ENCODE measurements at places on chromosomes 16 and 17.

DNA sequence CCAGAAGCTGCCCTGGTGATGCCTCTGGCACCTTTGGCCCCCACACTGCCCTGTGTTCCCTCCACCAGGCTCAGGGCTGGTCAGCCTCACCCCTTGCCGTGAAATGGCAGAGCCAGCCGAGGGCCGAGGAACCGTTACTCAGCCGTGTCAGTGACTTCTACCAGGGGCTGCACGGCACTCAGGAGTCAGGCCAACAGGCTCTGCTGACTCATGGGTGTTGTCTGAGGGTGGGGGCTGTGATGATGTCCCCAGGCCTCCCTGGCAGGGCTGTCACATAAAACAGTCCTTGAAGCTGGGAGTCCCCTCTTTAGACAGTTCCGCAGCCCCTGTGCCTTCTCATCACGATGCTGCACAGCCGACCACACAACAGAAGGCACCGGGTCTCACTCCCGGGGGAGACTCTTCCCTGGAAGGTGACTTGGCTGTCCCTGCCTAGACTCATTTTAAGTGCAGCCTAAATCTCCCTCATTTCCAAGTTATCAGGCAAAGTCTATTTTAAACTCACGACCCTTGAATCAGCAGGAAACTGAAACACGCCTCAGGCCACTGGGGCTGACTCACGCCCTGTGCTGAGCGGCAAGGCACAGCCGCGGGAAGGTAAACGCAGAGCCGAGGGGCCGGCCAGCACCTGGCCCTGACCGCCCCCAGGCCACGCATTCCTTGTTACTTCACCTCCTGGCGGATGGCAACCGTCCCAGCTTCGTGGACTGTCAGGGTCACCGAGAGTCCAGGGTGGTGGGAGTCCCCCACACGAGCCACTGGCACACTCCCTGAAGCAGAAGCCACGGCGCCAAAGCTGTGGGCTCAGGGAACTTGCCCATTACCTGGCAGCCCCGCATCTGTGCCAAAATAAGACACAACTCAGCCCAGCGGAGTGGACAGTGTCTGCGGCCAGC is 102.6 kb downstream of the ZNF778 start:
- DNase-seq: no peak

DNA sequence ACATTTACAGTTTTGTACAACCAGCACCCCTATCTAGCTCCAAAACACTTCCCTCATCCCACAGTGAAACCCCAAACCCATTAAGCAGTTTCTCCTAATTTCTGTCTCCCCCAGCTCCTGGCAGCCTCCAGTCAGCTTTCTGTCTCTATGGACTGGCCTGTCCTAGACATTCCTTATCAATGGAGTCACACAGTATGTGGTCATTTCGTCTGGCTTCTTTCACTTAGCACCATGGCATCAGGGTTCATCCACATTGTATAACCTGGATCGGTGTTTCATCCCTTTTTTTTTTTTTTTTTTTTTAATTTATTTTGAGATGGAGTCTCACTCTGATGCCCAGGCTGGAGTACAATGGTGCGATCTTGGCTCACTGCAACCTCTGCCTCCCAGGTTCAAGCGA is 68.5 kb downstream of the ZDHHC7 start:
- DNase-seq: no peak

- no peak for DNase-seq
Measured at GRCh38 chr17:35683591-35683990, 47.8 kb upstream of the RASL10B start.

GRCh38 chr16:19232988-19233387 is 52.5 kb upstream of the CLEC19A start:
- no peak for DNase-seq

GRCh38 chr16:67304020-67304419 is 22.5 kb downstream of the KCTD19 start:
- DNase-seq: no peak

GRCh38 chr16:81136390-81137335 is 40.5 kb upstream of the GCSH start:
- peak; percentile 9 for DNase-seq

DNA sequence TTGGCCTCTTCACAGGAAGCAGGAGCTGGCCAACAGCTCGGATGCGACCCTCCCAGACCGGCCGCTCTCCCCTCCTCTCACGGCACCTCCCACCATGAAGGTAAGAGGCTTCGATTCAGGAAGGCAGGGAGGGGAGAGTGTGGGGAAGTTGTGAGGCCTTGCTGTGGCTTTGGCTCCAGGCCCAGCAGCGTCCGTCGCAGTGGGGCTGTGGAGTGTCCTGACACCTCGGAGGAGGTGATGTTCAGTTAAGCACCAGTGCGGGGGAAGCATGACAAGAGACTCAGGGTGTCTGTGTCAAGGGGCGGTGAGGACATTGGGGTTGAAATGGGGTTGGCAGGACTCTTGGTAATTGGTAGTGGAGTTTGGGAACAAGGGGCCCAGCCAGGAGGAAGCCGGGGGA is 109.0 kb downstream of the RAP1GAP2 start:
- no peak for DNase-seq

- no peak for DNase-seq
Measured at GRCh38 chr16:74092336-74092735, 204.3 kb upstream of the PSMD7 start.

GRCh38 chr16:57694725-57695679 is at the start of gene DRC7:
Gene DRC7 (plus strand): TSS chr16:57694806. CDS start chr16:57697950, 3,144 bp downstream.
- DNase-seq: no peak

GRCh38 chr17:82799591-82799990 is 40.2 kb downstream of the ZNF750 start:
- DNase-seq: no peak

DNA sequence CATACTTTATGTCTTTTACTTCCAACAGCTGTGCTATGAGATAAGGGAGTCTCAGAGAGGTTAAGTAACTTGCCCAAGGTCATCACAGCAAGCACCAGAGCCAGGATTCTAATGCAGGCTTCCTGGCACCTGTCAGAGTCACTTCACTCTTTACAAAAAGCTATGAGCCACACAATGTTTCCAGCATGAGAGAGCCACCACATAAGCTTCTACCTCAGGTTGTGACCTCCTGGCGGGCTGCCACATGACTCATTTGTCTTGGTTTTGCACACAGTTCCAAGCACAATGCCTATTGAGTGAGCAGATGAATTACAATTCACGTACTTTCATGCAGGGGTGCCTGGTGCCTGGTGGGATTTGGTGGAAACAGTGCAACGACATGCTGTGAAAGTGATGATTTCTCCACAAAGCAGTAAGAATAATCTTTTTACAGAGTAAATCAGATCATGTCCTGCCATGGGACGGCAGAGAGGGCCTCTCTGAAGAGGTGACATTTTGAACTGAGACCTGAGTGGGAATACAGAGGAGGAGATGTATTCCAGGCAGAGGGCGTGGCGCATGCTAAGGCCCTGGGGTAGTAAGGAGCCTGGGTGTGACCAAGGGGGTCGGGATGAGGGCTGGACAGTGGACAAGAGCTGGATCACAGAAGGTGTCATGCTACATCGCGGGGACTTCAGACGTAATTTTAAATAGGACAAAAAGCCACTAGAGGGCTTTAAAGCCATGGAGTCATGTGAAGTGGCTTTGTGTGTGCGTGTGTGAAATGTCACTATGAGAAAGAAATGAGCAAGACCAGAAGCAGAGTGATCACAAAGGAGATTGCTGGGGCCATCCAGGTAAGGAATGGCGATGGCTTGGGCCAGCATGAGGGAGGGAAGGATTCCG is 53.4 kb downstream of the CACNG3 start:
- DNase-seq: no peak

- no peak for DNase-seq
Measured at GRCh38 chr17:4204710-4205173, 59.0 kb downstream of the ANKFY1 start.

- no peak for DNase-seq
Measured at GRCh38 chr16:84239141-84239769, 557 bp downstream of the KCNG4 start.

DNA sequence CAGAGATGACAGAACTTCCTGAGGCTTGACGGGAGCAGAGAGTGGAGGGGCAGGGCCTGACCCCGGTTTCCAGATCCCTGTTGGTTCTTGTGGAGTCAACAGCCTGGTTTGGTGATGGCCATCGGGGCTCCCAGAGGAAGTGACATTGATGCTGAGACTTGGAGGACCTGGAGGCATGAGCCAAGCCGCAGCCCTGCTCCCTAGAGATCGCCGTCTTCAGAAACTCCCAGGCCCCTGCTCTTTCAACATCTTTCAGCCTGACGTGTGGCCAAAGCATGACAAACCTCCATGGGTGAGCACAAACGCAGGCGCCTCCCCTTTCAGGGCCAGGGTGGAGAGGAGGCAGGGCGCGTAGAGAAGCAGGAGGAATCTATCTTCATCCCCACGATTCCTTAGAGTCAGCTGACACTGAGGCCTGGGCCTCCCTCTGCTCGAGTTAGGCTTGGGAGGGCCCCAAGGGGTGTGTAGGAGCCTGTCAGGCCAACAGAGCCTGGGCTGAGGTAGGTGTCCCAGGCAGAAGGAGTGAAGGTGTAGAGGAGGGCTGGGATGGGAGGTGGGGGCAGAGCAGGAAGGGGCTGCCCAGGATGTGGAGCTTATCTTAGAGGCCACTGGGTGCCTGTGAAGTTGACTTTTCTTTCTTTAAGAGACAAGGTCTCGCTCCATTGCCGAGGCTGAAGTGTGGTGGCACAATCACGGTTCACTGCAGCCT is 56.1 kb upstream of the MED9 start:
- DNase-seq: no peak

Measured in hypothalamus (tissue), 51 donors.